ENCODE measurements at places on chromosomes 7 and 10. TPM values are rescaled to one million over a fixed set of nuclear protein-coding genes. Genes with fewer than 3 reads are reported as not detected.

CALHM2 gene
- 95.5 TPM for polyA plus RNA-seq

CCL24 gene
- polyA plus RNA-seq, result 1.0 TPM

PLAC9 gene
- polyA plus RNA-seq, result 38.5 TPM

ZNF479 gene
- not detected for polyA plus RNA-seq

TUBB8 gene
- not detected for polyA plus RNA-seq

TCERG1L gene
- polyA plus RNA-seq, result not detected

SFRP4 gene
- 0.47 TPM for polyA plus RNA-seq

ADAMTS14 gene
- 0.94 TPM for polyA plus RNA-seq

PRKCQ gene
- polyA plus RNA-seq, result 2.3 TPM

AVPI1 gene
- polyA plus RNA-seq, result 27.8 TPM

IRF5 gene
- 2.7 TPM for polyA plus RNA-seq

TMEM168 gene
- polyA plus RNA-seq, result 3.1 TPM

TLX1 gene
- polyA plus RNA-seq, result 0.09 TPM

PGAM2 gene
- polyA plus RNA-seq, result 2.1 TPM

CHN2 gene
- polyA plus RNA-seq, result 8.9 TPM

RELN gene
- polyA plus RNA-seq, result 2.0 TPM

KCP gene
- polyA plus RNA-seq, result 1.5 TPM

KLHL7 gene
- 13.0 TPM for polyA plus RNA-seq

AGBL3 gene
- 1.1 TPM for polyA plus RNA-seq

EPHA1 gene
- polyA plus RNA-seq, result not detected

MMP21 gene
- 0.10 TPM for polyA plus RNA-seq

MRC1 gene
- polyA plus RNA-seq, result 43.2 TPM

HKDC1 gene
- not detected for polyA plus RNA-seq

BZW2 gene
- 42.8 TPM for polyA plus RNA-seq

SH2D4B gene
- polyA plus RNA-seq, result not detected

EPO gene
- 0.06 TPM for polyA plus RNA-seq

CD36 gene
- polyA plus RNA-seq, result 1,338 TPM

CUBN gene
- polyA plus RNA-seq, result 0.56 TPM

OR2A5 gene
- not detected for polyA plus RNA-seq

TCF7L2 gene
- 20.0 TPM for polyA plus RNA-seq

FAM53B gene
- 7.1 TPM for polyA plus RNA-seq

CREB5 gene
- 33.2 TPM for polyA plus RNA-seq

CFAP43 gene
- polyA plus RNA-seq, result 0.81 TPM

ATOH7 gene
- not detected for polyA plus RNA-seq

SLC16A9 gene
- polyA plus RNA-seq, result 1.4 TPM

TEX47 gene
- not detected for polyA plus RNA-seq

PDK4 gene
- polyA plus RNA-seq, result 106 TPM

COL28A1 gene
- polyA plus RNA-seq, result 3.0 TPM

TET1 gene
- 0.21 TPM for polyA plus RNA-seq

CEP55 gene
- 0.15 TPM for polyA plus RNA-seq

IDI2 gene
- polyA plus RNA-seq, result not detected

CPEB3 gene
- 1.3 TPM for polyA plus RNA-seq

VAX1 gene
- polyA plus RNA-seq, result not detected
